Fibroblast of skin of right biceps (primary cell): ENCODE measurements at places on chromosomes 4 and X.

DNA sequence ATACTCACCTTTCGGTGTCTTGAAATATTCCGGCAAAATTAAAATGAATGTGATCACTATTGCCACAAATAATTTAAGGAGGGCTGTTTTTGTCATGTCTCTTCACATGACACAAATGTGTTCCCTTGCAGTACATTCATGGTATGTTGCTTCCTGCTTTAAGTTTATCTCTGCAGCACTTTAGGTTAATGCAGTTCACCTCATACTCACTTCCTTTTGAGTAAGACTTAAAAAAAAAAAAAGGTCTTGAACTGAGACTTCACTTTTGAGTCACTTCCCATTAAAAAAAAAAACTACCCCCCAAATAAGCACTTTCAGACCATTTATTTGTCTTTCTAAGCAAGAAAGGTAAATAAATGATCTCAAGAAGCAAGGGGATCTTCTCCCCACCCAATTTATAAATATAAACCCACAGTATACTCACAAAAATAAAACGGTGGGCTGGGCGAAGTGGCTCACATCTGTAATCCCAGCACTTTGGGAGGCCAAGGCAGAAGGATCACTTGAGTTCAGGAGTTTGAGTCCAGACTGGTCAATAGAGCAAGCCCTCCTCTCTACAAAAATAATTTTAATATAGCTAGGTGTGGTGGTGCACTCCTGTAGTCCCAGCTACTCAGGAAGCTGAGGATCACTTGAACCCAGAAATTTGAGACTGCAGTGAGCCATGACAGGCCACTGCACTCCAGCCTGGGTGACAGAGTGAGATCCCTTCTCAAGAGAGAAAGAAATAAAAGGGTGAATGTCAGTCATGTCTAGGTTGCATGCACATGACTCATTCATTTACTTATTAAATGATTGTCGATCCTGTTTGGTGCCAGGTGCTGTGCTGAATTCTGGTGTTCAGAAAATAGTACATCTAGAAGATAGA lies at the start of gene TMEM156:
TMEM156 (minus strand) TSS at position 192 of the 868 bp plus-strand sequence; CDS start at position 96, 96 bp downstream.
- DNase-seq, result peak; percentile 65

GRCh38 chr4:15420642-15421041 lies 7.2 kb upstream of the C1QTNF7 start:
- DNase-seq, result peak; percentile 66

DNA sequence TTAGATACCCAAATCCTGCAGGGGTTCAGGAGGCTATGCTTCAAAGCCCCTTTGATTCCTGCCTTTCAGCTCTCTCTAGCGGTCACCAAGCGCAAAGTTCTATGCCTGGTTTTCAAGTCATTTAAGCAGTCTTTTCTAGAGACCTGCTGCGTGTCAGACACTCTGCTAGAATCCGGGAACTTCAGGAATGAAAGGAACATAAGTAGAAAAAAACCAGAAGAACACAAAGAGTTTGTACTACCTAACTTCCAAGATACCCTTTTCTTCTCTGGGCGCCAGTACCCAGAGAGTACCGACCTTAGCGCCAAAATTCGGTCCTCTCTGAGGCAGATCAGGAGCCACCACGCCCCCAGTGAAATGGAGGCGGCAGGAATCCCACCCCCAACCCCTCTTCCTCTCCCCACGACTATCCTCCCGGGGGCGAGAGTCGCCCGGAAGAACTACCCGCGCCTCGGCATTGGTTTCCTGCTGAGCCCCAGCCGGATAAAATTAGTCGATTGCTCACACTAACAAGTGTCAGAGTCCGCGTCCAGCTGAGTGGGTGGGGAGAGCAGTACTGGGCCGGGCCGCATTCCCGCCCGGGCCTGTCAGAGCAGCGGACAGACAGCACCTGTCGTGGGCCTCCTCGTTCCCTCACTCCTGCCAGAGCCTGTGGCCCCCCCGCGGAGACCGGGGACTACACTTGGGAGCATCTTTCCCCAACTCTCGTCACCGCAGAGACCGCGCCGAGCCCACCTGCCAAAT lies 78.8 kb downstream of the RLIM start:
- DNase-seq, result peak; percentile 75

DNA sequence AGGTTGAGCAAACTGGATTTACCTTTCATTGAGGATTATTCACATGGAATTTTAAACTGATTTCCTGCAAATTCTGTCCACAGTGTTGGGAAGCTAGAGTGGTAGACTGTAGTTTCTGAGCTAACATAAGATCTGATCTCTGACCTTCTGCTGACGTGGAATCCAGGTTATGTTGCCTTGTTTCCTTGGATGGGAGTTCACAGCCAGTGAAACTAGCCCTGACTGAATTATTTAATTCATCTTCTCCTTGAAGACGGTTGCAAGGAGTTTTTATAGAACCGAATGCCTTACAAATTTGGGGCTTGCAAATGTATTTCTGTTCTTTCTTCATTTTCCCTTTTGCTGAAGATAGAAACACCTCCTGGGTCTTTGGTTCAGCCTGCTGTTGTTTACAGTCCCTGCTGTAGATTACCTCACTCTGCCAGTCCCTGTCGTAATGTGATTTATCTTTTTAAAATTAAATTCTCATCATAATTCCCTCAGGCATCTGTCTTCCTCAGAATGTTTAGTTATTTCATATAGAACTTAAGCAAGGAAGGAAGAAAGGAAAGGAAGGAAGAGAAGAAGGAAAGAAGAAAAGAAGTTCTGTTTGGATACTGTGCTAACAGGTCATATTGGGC lies 113.9 kb downstream of the CEP135 start:
- DNase-seq, result no peak

GRCh38 chrX:134669378-134670098 lies 11.3 kb upstream of the PLAC1 start:
- peak; percentile 97 for DNase-seq

DNA sequence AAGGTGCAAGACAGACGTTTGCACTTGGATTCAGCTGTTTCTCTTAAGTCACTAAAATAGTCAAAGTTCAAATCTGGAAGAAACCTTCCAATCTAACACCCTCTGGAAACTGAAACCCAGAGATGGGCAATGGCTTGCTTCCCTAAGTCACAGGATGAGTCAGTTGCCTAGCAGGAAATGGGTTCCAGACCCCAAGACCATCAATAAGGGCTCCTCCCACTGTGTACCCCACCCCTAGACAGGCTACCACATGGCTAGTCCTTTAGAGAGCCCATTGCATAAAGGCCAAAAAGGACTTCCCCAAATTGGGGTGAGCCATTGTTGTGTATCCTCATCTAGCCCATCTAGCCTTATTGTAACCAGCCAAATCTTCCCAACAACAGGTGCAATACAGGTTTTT lies 216.2 kb downstream of the HS6ST2 start:
- no peak for DNase-seq
